CD4-positive, alpha-beta memory T cell (primary cell): ENCODE measurements at places on chromosomes 12 and 14.
A peak's percentile ranks its signal among the peaks of the same experiment; 100 is the strongest.

DNA sequence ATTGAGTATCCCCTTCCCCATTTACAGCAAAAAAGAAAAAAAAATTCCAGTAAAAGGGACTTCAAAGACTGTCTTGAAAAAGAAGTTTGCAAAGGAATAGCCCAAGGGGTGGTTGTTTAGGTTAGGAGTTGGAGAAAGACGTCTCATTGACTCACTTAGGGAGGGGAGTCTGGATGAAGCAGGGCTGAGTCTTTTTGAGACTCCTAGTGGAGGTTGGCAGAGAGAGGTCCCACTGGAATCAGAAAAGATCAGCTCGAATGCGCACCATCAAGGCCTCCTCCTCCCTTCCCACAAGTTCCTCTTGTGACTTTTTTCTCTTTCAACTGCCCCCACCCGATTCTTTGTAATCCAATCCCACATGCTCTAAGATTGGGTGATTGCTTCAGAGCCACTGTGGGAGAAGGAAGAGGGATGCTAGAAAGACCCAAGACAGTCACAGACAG, 1.9 kb downstream of the ARHGEF40 start:
- DNase-seq: no peak

GRCh38 chr12:51635346-51635745, 44.3 kb downstream of the SCN8A start:
- DNase-seq: no peak

- no peak for DNase-seq
Measured at GRCh38 chr12:6696690-6697583, 3.7 kb downstream of the PIANP start.

DNA sequence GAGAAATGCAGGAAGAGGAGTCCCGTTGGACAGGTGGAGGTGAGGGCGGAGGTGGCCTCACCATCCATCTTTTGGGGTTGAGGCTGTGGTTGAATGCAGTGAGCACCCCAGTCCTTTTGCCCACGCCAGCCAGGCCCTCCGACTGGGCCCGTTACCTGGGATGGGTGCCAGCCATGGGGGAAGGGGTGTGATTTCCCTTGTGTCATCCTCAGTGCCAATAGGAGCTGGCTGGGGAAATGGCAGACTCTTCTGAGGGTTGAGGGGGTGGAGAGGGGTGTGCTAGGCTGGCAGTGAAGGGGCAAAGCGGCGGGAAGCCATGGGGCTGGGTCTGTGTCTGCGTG, 9.6 kb downstream of the KCNH3 start:
- DNase-seq: no peak

GRCh38 chr12:114636723-114637480, 47.1 kb downstream of the TBX3 start:
- no peak for DNase-seq

- no peak for DNase-seq
Measured at GRCh38 chr14:34051966-34052657, 101.2 kb upstream of the EGLN3 start.

DNA sequence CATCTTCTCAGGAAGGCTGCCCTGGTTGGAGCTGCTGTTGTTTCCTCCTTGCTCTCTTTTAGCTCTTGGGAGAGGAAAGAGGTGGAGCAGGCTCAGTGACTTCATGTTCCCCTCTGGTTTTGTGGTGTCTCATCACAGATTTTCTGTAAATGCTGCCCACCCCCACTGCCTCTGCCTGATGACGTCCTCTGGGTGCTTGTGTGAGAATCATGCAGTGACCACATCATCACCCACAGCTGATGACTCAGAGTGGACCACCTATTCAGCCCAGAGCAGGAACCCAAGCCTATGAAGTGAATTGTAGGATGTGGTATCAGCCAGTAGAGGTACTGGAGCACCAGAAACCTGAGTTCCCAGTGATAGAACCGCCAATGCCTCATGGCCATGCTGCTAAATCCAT, at the start of gene GZMB:
Gene GZMB (minus strand): TSS at position 33 of the 400 bp plus-strand sequence. CDS start 30 bp downstream, at position 3.
- peak; percentile 18 for DNase-seq

DNA sequence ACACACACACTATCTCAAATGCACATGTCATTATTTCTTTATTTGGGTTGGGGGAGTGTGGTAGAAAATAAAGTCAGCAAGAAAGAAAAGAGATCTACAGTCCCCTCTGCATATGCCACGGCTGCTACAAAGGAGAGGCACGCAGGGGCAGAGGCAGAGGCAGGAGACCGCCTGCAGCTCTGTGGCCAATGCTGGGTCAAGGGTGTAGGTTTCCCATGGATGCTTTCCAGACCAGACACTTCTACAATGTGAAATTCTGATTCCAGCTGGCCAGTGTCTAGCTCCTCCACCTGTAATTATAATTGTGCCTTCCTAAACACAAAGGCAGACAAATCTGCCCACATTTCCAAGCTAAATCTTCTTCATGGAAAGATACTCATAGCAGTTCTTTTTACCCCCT, 19.2 kb downstream of the VPS37B start:
- DNase-seq: no peak

GRCh38 chr14:65879248-65880009, 466.9 kb downstream of the FUT8 start:
- DNase-seq: no peak

- DNase-seq: peak; percentile 51
Measured at GRCh38 chr14:91410771-91411536, 6.7 kb downstream of the CCDC88C start.

DNA sequence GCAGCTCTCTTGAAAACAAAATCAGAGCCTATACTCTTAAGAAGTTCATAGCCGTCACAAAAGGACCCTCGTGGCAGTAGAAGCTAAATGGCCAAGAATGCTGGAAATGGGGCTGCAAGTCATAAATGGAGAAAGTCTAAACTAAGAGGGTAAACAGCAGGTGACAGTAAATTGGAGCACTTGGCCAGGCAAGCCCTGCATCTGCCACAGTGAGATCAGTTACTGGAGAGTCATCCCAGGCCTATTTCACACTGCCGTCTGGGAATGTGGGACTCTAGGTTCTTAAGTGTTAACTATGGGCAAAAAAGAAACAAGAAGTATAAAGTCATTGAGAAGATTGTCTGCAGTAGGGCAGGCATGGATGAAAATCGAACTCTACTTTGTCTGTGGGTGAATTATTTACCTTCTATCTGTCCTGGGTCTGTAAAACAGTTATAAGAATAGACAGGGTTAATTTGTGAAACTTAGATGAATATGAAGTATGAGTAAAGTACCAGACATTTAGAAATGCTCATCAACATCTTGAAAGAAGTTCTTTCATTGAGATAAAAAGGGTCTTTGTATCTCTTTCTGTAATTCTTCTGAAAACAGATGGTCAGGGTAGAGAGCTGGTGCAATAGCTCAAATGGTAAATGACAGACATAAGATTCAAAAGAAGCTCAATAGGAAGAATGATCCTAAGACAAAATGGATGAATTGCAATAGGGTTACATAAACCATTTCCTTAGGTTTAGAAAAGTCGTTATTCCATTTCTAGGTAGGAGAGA, 792.5 kb downstream of the DIO2 start:
- DNase-seq: no peak

DNA sequence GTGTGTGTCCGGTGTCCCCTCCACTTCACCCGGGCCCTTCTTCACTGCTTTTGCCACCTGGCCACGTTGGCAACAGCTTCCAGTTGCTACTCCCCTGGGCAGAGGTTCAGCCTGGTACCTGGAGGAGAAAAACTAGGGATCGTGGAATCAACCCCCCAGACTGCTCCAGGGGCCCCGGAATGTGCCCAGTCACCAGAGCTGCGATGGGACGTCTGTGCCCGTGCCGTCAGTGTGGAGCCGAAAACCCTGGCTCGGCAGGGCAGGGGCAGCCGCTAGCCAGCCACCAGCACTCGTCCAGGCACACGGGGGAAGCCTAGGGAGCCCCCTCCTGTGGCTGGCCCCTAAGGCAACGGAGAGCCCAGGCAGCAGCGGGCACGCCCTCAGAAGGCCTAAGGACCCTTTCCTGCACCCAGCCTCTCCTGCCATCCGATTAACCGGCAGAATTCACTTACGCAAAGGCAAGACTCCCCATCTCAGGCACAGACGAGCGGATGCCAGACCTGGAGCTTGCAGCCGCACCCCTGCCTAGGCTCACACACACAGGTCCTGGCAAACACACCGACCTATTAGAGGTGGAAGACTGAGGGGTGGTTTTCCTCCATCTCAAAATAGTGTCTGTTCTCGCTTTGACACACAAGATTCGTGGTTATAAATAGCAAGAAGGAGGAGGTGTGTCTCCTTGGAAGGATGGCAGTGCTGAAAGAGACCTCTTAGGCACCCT, 62.6 kb downstream of the FBXL14 start:
- no peak for DNase-seq

DNA sequence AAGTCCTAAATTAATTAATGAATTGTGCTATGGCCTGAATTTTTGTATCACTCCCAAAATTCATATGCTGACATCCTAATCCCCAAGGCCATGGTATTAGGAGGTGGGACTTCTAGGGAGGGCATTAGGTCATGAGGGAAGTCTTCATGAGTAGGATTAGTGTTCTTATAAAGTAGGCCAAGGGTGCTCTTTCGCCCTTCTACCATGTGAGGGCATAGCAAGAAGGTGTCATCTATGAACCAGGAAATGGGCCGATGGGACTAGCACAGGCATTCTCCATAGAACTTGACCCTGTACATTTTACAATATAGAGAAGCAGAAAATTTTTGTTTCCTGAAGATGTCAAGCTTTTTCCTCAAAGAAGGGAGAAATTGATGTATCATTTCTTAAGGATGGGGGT, 12.5 kb downstream of the SYT10 start:
- no peak for DNase-seq
